ENCODE measurements at places on chromosomes 1 and 21. TPM values are rescaled to one million over a fixed set of nuclear protein-coding genes. Genes with fewer than 3 reads are reported as not detected.

GRCh38 chr21:35095859-35096291, 46.8 kb upstream of the RUNX1 start:
- H3K4me1 ChIP-seq, result no peaks in the 10 kb centered on the region
- no peak for DNase-seq
- no peaks in the 10 kb centered on the region for H3K27me3 ChIP-seq

DNA sequence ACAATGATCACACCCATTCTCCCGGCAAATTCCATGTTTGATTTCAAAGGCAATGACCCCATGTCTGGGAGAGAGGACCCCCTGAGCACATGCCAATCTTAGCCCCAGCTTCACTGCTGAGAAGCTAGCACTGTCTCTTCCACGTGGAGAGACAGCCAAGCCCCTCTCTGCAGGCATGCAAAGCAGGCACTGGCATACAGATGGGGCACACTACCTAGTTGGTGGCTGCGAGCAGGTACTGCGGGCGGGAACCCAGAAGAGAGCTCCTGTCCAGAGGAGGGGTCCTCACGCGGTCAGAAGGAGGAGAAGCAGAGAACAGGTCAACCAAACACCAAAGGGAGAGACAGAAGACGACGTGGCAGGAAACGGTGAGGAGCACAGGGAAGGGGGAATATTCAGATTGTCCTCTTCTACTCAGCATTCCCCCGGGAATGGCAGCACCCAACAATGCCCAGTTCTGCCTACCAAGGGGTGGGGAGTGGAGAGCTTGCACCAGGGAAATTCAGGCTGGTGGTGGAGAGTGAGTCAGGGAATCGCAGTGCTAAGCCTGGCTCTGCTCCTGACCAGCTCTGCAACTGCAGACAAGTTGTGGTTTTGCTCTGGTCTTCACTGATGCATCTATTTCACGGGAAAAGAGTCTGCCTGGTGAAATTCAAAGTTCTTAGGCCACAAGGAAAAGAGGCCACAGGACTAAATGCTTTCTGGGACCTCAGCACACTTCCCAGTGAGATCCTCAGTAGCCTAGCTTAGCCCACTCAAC, 48.1 kb upstream of the GOLT1A start:
- H3K27me3 ChIP-seq, result no peaks in the 10 kb centered on the region
- no peak overlapping the region for H3K4me3 ChIP-seq
- H3K27ac ChIP-seq, result no peak overlapping the region
- H3K36me3 ChIP-seq, result no peaks in the 10 kb centered on the region
- DNase-seq, result no peak
- H3K4me1 ChIP-seq, result no peaks in the 10 kb centered on the region

DNA sequence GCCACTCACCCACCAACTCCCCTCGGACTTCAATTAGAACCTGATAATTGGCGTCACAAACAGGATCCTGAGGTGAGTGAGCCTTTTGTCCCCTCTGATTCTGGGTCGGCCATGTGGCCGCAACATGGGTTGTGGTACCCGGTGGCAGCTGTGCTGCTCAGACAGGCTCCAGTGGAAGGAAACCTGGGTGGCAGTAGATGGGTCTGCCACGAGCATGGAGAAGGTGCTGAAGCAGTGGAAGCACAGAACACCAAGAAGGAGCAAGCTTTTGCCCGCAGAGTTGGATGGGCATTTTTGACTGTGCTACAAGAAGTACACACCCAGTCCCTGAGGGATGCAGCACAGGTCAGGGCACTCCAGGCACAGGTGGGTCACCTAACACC, 16.5 kb upstream of the UBE2U start:
- H3K4me1 ChIP-seq, result no peaks in the 10 kb centered on the region
- no peak overlapping the region for H3K4me3 ChIP-seq
- DNase-seq, result no peak
- H3K36me3 ChIP-seq, result no peaks in the 10 kb centered on the region
- no peaks in the 10 kb centered on the region for H3K27me3 ChIP-seq
- no peak overlapping the region for H3K27ac ChIP-seq

GRCh38 chr21:44568261-44568660, 5.3 kb upstream of the KRTAP10-4 start:
- no peaks in the 10 kb centered on the region for H3K36me3 ChIP-seq
- H3K4me1 ChIP-seq, result no peaks in the 10 kb centered on the region
- H3K27ac ChIP-seq, result no peak overlapping the region
- peaks cover 15% of the 10 kb centered on the region for H3K27me3 ChIP-seq
- DNase-seq, result no peak
- no peak overlapping the region for H3K4me3 ChIP-seq

GRCh38 chr1:174366946-174367345, 80.8 kb upstream of the GPR52 start:
- no peak overlapping the region for H3K27ac ChIP-seq
- no peaks in the 10 kb centered on the region for H3K4me1 ChIP-seq
- H3K27me3 ChIP-seq, result no peaks in the 10 kb centered on the region
- no peaks in the 10 kb centered on the region for H3K36me3 ChIP-seq
- no peak for DNase-seq

Gene GNG4
- not detected for total RNA-seq

DNA sequence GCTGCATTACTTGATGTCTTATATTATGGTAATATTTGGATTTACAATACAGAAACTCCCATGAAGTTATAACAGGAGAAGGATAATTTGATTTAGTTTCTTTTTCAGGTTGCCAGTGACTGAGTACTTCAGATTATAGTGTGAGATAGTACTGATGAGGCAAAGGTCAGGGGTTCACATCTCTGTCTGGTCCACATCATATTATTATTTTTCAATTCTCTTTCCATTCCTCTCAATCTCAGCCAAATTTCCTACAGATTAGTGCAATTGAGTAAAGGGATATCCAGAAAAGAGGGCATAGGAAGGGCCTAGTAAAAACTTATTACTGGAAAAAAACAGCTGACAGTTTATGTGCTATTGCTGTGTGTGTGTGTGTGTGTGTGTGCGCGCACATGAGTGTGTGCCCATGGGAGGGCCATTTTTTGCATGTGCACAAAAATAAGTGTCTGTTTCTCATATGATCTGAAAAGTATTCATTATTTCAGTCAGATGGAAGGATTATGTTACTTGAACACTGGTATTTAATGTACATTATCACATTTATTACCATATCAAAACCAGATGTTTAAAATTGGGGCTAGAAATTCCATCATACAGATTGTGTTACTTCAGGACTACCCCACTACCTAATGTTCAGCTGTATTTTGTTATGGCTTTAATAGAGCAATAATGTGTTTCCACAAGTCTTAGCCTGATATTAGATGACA, 78.3 kb upstream of the KCNK2 start:
- H3K27me3 ChIP-seq, result no peaks in the 10 kb centered on the region
- no peak for DNase-seq
- no peak overlapping the region for H3K27ac ChIP-seq
- no peaks in the 10 kb centered on the region for H3K4me1 ChIP-seq
- no peak overlapping the region for H3K4me3 ChIP-seq
- no peaks in the 10 kb centered on the region for H3K36me3 ChIP-seq

Gene HS2ST1
- total RNA-seq, result 17.8 TPM

Gene ADAM30
- total RNA-seq, result not detected

Gene EPHA8
- not detected for total RNA-seq

- no peaks in the 10 kb centered on the region for H3K4me1 ChIP-seq
- peak overlapping the region; percentile 15 for H3K4me3 ChIP-seq
- H3K36me3 ChIP-seq, result no peaks in the 10 kb centered on the region
- no peak for DNase-seq
- H3K27ac ChIP-seq, result peak overlapping the region; percentile 83
- H3K27me3 ChIP-seq, result no peaks in the 10 kb centered on the region
These were observed 66.5 kb upstream of the LYST start for GRCh38 chr1:235933017-235933765.

GRCh38 chr1:44288883-44289282, 66.2 kb downstream of the ERI3 start:
- no peaks in the 10 kb centered on the region for H3K27me3 ChIP-seq
- no peaks in the 10 kb centered on the region for H3K4me1 ChIP-seq
- no peak for DNase-seq
- no peaks in the 10 kb centered on the region for H3K36me3 ChIP-seq

Gene ZNF593OS
- not detected for total RNA-seq

GRCh38 chr1:228011721-228012311, 5.0 kb downstream of the WNT3A start:
- H3K36me3 ChIP-seq, result no peaks in the 10 kb centered on the region
- no peak overlapping the region for H3K4me3 ChIP-seq
- no peak overlapping the region for H3K27ac ChIP-seq
- no peaks in the 10 kb centered on the region for H3K4me1 ChIP-seq
- peaks cover 23% of the 10 kb centered on the region for H3K27me3 ChIP-seq

DNA sequence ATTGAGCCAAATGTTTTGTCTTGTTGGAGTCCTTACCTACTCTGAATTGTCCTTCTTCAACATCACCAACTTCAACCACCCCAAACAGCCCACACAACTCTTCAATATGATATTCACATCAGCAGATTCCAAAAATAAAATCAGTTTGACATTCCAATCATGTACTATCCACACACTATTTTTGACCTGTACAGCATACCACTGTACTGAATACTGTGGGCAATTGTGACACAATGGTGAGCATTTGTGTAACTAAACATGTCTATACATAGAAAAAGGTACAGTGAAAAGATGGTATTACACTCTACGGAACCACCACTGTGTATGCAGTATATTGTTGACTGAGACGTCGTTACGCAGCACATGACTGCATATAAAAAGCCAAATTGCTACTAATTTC, 223.1 kb downstream of the KCNT2 start:
- no peak overlapping the region for H3K4me3 ChIP-seq
- H3K27me3 ChIP-seq, result no peaks in the 10 kb centered on the region
- H3K4me1 ChIP-seq, result no peaks in the 10 kb centered on the region

Gene HES5
- total RNA-seq, result not detected

DNA sequence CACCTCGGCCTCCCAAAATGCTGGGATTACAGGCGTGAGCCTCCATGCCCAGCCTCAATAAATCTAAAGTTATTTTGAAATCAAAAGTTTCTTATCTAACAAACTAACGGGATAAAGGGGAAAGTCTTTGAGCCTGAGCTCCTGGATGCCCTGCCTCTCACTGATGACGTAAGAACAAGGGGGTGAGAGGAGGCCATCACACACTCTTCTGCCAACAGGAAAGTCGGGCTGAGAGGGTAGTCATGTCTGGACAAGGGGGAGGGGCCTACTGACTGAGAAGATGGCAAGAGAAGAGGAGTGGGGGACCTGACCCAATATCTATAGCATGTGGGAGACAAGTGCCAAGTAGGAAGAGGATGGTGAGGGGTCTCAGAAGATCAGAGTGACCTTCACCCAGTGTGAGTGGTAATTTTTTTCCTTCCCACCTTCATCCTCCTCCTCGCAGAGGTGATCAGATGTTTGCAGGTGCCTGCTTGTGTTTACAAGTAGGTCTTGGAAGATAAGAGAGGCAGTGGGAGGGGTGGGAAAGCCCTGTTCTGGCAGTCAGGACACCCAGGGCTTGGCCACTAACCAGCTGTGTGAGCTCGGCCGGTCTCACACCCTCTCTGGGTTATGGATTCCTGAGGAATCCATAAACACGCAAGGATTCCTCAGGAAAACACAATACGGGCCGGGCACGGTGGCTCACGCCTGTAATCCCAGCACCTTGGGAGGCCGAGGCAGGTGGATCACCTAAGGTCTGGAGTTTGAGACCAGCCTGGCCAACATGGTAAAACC, 9.6 kb downstream of the UQCRHL start:
- no peak for DNase-seq
- peak overlapping the region; percentile 78 for H3K27ac ChIP-seq
- H3K4me1 ChIP-seq, result peaks cover 17% of the 10 kb centered on the region

Gene GPX7
- total RNA-seq, result 24.7 TPM

DNA sequence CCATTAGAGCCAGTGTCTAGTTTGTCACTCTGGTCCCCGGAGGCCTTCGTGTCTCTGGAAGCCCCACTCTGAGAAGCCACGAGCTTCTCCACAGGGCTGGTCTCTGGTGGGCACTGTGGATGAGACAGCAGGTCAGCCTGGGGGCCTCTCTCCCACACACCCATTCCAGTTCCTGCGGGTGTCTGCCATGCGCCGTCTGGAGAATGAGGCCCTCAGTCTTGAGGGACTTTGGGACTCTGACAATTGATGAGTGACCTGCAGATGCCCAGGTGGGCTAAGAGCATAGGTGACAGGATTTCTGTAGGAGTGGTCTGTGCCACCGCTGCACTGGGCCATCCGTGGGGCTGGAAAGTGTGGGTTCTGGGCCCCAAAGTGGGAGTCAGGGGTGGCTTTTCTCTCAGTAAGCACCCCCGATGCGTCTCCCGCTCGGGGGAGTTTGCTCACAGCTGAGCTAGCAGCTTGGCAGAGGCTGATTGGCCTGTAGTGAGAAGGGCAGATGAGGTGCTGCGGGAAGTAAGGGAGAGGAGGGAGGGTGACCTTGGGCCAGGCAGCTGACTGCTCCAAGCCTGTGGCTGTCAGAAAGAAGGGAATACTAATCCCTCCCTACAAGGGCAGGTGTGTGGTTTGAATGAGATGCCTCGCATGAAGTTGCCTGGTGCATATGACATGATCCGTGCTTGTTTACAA, 26.4 kb downstream of the LHX4 start:
- H3K27me3 ChIP-seq, result no peaks in the 10 kb centered on the region
- no peaks in the 10 kb centered on the region for H3K36me3 ChIP-seq
- H3K4me3 ChIP-seq, result no peak overlapping the region
- no peaks in the 10 kb centered on the region for H3K4me1 ChIP-seq
- no peak overlapping the region for H3K27ac ChIP-seq
- DNase-seq, result no peak

Data from breast epithelium (tissue), 4 donors.